ENCODE measurements at places on chromosomes 7 and 10.

DNA sequence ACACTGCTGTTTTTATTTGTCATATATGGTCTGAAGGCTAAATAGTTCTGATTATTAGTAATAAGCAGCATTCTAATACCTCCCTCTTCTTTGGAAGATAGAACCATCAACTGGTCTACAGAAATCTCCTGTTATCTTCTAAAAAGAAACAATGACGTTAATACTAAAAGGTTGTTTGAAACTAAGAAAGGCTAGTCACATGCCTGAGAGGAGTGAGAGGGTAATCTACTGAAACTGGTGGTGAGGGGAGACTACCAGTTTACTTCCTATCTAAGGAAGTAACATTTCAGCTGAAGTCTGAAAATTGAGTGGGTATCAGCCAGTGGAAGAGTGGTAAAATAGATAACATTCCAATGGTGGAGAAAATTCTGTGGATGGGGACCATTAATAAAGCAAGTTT is 48.4 kb downstream of the FGFBP3 start:
- no peak for DNase-seq

GRCh38 chr10:87635498-87636312 is 24.0 kb upstream of the PAPSS2 start:
- peak; percentile 91 for DNase-seq

GRCh38 chr7:126856691-126857291 is 395.9 kb downstream of the GRM8 start:
- peak; percentile 35 for DNase-seq

GRCh38 chr10:34222359-34222758 is 592.7 kb downstream of the PARD3 start:
- DNase-seq, result peak; percentile 4

DNA sequence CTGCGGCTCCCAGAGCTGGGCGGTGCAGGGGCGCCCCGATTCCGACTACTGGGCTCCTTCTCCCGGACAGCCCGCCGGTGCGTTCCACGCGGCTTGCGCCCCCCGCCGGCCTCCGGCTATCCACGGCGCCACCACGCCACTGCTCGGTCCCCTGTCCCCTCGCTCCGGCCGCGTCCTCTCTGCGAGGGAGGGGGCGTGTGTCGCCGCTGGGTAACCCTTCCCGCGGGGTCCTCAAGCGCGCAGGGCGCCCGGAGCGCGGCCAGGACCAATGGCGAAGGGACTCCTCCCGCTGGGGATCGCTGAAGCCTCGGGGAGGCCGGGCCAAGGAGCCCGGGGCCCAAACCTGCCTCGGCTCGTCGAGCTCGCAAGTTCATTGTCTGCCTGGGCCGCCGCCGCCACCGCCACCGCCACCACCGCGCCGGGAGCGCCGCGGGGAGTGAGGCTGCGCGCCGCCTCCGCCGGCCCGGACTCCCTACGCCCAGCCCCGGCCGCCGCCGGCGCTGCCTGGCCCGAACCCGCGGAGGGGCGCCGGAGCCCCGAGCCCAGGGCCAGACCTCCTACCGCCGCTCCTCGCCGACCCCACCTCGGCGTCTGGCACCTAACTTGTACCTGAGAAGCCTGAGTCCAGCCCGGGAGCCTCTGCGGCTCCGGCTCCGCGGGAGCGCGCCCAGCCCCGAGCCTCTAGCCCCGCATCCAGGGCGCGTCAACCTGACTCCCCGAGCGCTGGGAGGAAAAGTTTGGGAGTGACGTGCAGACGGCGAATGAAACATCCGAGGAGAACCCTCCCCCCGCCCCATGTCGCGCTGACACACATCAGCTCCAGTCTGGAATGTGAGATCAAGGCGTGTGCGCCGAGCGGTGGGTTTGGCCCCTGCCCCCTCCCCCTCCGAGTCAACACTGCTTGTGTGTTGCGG is at the start of gene CHST15:
CHST15 (minus strand) TSS at position 739 of the 914 bp plus-strand sequence. CDS start 47,386 bp downstream, outside the sequence.
- peak; percentile 91 for DNase-seq

Data from epithelial cell of esophagus (primary cell).